ENCODE measurements at places on chromosomes 16 and 17.
A peak's percentile ranks its signal among the peaks of the same experiment; 100 is the strongest.

GRCh38 chr16:81711657-81712319, 67.3 kb upstream of the PLCG2 start:
- DNase-seq, result no peak

DNA sequence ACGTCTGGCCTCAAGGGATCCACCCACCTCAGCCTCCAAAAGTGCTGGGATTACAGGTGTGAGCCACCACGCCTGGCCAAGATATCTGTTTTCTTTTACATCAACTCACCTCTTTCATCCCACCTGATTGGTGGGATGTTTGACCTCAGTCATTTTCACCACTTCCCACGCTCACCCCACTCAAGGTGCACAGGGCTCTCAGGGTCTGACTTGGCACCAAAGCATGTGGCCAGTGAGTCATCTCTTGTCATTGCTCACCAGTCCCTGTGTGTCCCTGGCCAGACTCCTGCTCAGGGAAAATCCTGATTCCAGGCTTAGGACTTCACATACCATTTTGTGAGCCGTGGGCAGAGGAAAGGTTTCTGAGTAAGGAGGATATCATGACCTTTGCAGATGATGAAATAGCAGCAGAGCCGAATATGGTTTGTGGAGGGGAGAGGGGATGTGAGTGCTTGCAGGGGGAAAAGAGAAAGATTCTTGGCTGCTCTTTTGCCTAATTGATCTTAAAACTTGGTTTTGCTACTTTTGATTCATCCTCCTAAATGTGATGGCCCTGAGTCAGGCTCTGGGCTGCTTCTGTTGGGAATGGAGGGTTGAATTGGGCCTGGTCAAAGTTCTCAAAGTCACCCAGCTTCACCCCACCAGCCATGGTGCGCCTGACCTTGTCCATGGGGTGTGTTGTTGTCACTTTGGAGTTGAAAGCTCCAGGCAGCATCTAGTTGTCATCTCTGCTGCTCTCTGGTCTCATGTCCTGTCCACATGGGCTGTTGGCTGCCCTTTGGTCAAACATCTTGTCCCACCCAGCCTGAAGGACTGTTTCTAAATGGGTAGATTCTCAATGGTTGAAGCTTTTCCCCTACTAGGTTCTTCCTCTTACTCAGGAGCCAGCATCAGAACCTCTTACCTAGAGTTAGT, 6.0 kb upstream of the KCNH6 start:
- DNase-seq, result no peak

DNA sequence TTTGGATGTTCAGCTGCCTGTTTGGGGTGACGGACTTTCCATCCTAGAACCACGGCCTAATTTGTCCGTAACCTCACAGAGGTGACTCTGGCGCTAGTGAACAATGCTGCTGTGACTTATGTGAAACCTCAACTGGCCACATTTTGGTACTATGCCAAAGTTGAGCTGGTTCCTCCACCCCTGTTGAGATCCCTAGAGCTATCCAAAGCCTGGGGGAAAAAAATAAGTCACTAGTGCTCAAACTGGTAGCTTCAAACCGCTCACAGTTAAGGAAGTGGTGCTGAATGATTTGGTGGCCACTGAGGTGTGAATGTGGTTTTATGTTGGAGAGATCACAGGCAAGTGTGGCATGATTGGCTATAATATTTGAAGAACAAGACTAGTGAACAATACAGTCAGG, 11.3 kb upstream of the TUBG2 start:
- DNase-seq, result no peak

- DNase-seq, result no peak
These were observed 80.9 kb upstream of the STAC2 start for GRCh38 chr17:39306509-39307212.

- no peak for DNase-seq
These were observed 3.7 kb downstream of the VEZF1 start for GRCh38 chr17:57984261-57984890.

DNA sequence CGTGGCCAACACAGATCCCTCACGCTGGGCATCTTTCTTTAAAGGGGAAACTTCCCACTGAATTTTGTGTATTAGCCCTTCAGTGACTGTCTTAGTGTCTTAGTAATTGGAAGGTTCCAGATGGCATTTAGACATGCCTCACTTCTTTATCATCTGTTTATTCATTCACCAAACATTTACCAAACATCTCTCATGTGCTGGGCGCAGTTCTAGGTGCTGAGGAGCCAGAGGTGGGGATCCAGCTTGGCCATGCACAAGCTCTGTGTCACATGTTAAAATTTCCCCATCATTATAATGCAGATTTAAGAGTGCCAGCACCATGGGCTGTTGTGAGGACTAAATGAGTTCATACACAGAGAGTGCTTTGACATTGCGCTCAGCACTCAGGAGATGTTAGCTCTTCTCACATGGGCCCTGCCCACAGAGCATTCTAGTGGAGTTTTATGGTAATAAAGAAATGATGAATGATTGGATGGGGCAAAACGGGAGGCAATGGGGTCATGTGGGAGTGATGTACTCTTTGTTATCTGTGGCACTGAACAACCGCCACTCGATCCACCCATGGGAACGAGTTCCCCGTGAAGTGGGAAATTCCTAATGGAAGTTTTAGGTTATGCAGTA, 119.7 kb downstream of the SNX29 start:
- DNase-seq, result no peak

DNA sequence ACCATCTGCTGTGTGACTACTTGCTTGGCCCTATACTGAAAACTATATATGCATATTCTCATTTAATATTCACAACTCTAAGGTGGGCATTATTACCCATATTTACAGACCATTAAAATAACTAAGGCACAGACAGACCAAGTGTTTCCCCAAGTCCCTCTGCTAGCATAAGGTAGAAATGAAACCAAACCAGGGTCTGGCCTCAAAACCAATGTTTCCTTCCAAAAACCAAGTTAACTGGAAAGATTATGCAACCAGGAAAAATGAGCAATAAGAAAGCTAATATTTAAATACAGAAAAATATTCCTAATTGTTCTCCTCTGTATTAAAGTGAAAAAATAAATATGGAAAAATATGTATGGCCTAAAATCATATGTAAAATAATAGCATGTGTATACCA, 50.1 kb downstream of the XPO6 start:
- DNase-seq, result no peak

DNA sequence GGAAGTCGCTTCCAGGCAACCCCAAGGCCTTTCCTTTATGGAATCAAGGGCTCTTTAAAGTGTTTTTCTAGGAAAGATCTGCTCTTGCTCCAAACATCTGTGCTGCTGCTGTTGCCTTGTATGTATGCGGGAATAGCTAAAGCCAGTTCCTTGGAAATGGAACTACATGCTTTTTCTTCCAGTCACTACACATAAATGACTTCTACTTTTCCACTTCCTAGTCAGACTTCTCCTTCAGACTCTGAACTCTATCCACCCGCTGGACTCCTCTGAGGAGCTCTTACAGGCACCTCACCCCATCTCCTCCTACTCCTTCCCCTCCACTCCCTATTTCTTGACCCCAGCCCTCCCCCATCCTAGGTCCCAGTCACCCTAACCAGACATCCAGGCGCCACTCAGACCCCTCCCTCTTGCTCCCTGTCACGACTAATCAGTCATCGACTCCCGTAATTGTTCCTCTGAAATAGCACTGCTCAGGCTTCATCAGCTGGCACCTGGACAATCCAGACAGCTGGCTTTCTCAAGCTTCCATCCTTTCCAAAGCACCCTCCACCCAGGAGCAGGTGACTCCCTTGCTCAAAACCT, 15.0 kb upstream of the PEMT start:
- no peak for DNase-seq

GRCh38 chr17:75643643-75644017, 10.4 kb downstream of the SMIM5 start:
- DNase-seq, result no peak

GRCh38 chr17:63405741-63406261, 40.3 kb downstream of the CYB561 start:
- peak; percentile 41 for DNase-seq

DNA sequence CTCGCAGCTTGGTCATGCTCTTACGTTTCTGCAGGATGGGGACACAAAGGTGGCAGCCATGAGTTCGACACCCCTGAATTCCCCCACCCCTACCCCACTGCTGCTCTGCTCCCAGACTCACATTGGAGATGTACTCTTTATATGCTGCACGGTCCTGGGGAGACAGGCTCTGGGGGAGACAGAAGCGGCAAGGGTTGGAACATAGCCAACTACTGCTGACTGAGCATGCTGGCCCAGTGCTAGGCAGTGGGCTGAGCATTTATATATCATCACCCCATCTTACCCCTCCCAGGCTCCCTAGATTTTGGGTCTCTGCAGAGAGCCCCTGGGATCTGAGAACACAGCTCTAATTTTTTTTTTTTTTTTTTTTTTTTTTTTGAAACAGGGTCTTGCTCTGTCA, 8.1 kb upstream of the ATXN7L3 start:
- no peak for DNase-seq

GRCh38 chr17:47731396-47731795, 1.6 kb upstream of the TBX21 start:
- no peak for DNase-seq

GRCh38 chr16:85381738-85382592, 231.2 kb upstream of the GSE1 start:
- peak; percentile 73 for DNase-seq

DNA sequence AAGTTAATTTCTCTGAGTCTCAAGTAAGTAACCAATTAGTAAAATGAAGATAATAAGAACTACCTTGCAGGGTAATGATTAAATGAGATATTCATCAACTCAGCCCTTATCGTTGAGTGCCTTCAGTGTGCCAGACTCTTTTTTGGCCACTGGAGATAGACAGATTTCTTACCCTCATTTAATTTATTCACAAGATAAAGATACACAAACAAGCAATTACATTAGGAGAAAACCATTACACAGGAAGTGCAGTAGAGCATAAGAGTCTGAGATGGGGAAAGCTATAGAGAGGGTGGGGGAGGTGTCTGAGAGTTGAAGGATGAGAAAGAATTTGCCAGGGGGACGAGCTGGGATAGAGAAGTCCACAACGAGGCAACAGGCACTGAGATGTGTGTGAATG, 72.5 kb upstream of the BCAR1 start:
- no peak for DNase-seq

DNA sequence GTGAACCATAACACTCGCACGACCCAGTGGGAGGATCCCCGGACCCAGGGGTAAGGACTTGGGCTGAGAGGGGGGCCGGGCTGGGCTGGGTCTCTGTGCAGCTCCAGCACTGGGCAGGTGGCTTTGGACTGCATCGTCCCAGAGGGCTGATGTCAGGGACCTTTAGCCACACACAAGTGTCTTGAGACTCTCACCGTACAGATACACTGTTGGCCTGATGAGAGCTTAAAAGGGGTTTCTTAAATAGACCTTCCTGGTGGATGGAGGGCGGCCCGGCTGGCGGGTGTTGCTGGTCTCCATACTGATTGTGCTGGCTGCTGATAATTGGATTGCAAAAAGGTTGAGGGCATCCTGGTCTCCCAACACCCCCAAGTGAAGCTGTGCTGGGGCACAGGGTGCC, 21.7 kb upstream of the CLEC18A start:
- no peak for DNase-seq

DNA sequence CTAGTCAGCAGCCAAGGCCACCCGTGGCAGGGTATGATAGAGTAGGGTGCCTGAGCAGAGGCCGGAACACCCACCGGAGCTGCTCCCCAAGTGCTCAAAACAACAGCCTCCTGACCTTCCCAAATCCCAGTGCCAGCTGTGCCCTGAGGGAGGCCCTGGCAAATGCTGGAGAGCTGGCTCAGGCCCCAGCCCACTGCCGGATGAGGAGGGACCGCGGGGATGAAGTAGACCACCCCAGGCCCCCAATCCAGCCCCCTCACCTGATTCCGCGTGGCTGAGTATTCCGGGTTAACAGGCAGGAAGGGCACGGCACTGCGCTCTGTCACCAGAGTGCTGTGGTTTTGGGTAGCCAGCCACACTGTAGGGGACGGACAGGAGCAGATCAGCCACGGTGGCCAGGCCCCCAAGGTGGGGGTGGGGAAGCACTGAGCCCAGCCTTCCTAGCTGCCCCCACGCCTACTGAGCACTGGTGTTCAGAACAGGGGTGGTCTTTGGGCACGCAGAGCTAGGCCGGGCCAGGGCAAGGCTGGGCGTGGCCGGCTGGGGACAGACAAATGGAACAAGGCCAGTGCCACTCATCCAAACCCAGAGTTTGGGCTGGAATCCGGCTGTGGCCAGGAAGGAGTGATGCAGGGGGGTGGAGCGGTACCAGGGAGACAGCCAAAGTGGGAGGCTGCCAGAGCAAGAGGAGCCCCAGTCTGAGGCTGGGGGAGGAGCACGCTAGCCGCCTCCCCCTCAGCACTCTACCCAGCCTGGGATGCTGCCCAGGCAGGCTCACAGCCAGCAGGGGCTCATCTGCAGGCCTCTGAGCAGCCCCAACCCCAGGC, 9.1 kb downstream of the TP53I13 start:
- DNase-seq, result no peak

Measured in GF-D8 (cell line).